ENCODE measurements at places on chromosomes 3 and 15.

DNA sequence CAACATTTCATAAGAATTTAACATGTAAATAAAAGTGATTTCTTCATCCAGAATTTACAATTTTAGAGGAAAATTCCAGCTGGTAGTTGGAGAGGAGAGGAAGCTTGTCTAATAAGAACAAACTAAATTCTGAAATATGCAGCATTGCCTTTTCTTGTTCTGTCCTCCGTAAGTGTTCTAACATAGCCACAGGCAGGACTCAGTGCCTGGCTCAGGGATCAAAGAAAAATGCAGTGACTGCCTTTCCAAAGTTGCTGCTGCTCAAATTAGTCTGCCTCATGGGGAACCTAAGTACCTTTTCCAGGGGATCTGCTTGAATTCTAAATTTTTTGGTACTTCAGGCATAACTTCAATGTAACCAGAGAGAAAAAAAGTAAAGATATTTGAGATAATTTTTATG lies 713.0 kb upstream of the CADM2 start:
- no peak for DNase-seq

- no peak for DNase-seq
Observed at GRCh38 chr15:45183511-45183910, 4.3 kb downstream of the SHF start.

GRCh38 chr3:55497250-55497649 lies 10.1 kb upstream of the WNT5A start:
- no peak for DNase-seq

DNA sequence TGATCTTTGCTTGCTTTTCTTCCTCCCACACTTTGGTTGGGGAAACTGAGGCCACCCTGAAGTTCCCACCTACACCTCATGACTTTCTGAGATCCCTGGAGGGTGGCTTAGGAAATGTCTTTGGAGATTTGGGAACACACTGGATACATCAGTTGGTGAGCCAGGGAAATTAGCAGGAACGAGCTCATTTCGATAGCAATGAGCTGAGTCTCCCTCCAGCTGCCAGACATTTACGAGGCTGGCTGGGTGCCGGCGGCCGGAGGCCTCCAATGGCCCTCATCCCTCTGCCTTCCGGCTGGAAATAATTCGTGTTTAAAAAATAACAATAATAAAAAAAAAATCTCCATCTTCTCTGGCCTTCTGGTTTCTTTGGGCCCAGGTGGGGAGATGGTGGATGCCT lies 38.8 kb downstream of the SMAD6 start:
- no peak for DNase-seq
